Dorsolateral prefrontal cortex (tissue), 122 donors: ENCODE measurements at places on chromosomes 11 and 22.

DNA sequence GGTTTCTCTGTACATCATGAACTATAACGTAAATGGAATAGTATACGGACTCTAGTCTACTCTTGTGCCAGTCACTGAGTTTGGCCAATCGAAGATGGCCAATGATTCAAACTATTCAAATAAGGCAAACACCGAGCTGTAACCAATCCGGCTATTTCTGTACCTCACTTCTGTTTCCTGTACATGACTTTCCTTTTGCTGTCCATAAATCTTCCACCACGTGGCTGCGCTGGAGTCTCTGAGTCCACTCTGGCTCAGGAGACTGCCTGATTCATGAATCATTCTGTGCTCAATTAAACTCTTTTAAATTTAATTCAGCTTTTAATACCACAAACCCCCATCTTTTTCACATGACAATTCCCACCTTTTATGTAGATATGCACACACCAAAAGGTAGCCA lies 1.5 kb upstream of the JAML start:
- DNase-seq = no peak

DNA sequence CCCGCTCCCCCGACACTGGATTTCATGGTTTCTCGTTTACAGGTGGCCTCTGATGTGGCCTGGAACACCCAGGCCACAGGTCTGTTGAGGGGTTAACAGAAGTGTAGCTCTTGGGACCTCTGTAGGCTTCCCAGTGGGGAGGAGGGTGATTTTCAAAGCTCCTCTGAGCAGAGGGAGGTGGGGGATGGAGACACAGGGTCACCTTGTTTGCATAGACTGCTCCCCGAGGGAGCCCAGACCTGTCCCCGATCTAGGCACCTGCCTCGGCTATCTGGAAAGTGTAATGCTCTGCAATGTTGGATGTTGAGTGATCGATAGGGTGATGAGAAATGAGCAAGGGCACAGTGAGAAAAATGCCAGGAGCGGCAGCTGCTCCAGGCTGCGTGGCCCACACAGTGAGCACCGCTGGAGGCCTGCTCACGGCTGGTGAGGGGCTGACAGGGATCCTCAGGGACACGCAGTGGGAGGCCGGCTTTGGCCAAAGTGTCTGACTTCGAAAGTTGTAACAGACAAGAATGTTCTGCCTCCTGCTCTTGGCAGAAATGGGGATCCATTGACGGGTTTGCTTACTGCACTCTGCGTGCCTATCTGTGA lies 594.1 kb downstream of the BRD1 start:
- DNase-seq = no peak

DNA sequence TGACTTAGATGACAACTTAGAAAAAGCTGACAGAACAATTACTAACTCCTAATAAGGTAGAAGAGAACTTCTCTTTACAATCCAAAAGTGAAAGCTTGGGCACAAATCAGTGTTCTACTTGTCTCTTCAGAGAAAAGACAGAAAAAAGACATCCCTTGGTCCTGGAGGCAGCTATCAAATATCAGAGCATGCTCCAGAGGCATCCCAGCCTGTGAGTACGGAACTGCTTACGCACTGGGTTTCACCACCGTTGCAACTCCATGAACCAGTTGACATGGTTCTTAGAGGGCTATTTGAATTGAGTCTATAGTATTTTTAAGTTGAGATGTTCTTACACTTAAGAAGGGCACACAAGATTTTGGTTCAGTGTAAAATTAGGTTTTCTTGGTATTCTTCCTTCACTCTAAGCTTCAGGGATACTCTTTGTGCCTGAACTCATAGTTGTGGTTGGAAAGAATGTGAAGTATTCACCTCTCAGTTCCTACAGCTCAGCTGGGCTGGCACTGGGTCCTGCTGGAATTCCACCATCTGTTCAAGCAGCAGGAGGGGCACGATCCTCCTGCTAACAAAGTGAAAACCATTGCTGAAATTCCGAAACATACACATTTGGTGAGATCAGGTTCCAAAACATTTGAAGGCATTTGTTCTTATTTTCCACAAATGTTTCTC lies 6.3 kb downstream of the AKIP1 start:
- DNase-seq = no peak

- DNase-seq = no peak
Measured at GRCh38 chr11:91997226-91997625, 227.4 kb upstream of the FAT3 start.

- DNase-seq = no peak
Measured at GRCh38 chr11:66314561-66315497, 2.0 kb downstream of the CD248 start.

DNA sequence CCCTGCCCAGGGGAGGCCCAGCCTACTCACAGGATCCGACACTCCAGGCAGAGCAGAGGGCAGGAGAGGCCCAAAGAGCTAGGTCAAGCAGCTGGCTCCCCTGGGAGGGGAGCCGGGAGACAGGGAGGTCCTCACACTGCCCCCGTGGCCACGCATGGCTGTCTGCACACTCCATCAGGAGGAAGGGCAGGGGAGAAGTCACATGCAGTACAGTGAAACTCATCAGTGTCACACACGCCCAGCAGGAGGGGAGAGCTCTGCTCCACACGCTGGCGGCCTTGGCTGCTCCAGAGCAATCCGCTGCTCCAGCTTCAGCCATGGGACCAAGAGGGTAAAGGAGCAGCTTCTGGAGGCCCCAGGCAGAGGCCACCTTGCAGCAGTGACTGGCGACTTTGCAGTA lies 14.3 kb downstream of the TCIRG1 start:
- DNase-seq = no peak

DNA sequence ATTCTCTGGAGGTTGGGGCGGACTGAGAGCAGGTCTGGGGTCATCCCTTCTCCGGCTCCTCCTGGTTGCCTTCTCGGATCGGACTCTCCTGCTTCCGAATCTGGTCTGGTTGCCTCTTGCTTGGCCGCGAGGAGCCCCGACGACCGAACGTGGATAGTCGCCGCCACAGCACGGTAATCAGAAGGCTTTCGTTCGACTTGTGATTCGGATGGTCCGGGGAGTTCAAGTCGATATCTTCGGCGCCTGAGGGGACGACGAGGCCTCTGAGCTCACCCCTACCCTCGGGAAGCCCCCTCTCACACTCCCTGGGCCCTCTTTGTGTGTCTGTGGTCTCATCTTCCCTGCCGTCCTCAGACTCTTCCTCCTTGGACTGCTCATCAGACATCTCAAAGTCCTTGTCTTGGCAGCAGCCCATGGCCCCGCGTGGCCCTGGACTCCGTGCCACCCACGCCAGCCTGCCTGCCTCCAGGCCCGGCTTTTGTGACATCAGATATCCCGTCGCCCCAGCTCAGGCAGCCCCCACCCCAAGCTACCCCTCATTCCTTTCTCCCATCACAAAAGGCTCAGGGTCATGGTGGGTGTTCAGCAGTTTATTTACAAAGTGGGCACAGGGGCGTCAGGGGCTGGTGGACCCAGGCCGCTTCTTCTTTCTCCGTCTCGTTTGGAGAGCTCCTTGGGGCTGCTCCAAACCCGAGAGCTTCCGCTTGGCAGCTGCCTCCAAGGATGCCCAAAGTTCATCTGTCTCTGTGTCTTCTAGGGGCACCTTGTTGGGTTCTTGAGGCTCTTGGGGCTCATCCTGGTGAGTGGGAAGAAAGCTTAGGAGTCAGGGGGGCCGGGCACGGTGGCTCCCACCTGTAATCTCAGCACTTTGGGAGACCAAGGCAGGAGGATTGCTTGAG lies at the start of gene TEX54:
Gene TEX54 (minus strand): TSS at position 506 of the 899 bp plus-strand sequence.
- DNase-seq = no peak

DNA sequence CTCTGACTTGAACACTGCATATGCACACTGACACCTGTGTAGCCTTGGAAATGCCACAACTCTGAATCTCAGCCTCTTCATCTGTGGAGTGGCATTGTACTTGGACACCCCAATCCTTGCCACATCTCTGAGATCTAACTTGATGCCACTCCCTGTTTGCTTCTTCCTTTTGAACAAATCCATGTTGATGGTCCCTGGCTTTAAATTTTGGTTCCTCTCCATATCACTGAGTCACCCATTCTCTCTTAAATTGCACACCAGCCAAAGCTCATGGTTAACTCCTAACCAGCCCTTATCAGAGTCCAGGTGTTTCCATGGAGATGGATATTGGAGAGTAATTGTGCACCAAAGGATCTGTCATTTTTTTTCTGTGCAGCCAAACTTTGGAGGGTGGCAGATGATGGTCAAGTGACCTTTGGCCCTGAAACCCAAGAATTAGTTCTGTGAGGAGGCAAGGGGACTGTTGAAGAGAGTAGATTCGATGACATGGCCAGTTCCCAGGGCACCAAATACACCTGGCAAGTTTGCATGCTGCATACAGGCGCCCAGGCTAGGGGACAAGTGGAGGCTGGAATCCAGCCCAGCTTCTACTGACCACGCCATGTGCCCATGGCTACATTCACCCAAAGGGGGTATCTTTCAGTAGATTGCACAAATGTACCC lies 25.1 kb upstream of the PAMR1 start:
- DNase-seq = no peak
